WTC11 (cell line): ENCODE measurements at places on chromosomes 4 and X. TPM values are rescaled to one million over a fixed set of nuclear protein-coding genes. Genes with fewer than 3 reads are reported as not detected.

- H3K36me3 ChIP-seq = no peaks in the 10 kb centered on the region
- no peaks in the 10 kb centered on the region for H3K4me1 ChIP-seq
- H3K27ac ChIP-seq = no peak overlapping the region
- DNase-seq = no peak
Measured at GRCh38 chr4:110751986-110752385, 129.1 kb upstream of the PITX2 start.

DNA sequence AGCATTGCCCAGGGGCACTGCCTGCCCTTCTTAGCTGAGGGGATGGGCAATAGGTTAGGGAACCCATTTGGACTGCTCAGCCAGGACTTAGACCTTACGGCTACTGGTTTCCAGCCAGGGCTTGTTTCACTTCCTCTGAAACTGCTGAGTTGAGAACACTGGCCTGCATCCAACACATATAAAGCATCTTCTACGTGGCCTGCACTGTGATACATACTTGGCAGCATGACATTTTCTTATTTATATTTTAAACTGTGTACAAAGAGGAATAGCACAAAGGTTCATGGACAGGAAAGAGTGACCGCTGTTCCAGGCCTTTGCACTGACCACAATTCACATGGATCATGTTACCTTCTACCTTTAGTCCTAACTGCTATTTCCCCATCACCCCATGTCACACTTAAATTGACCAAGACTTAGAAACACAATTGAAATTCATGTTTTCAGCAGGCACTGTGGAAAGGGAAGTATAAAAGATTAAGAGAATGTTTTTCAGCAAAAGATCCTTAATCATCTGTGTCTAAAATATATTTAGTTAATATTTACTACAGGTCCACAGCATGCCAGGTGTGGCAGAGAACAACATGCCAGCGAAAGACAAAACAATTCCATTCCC is 43.7 kb downstream of the NLGN4X start:
- DNase-seq = no peak
- H3K4me1 ChIP-seq = peaks cover 49% of the 10 kb centered on the region
- no peak overlapping the region for H3K4me3 ChIP-seq

- no peaks in the 10 kb centered on the region for H3K27me3 ChIP-seq
- H3K4me1 ChIP-seq = peaks cover 15% of the 10 kb centered on the region
- DNase-seq = no peak
- no peaks in the 10 kb centered on the region for H3K36me3 ChIP-seq
- no peak overlapping the region for H3K27ac ChIP-seq
Measured at GRCh38 chr4:169201222-169202144, 69.3 kb downstream of the SH3RF1 start.

GRCh38 chr4:14990484-14990883 is 11.8 kb upstream of the CPEB2 start:
- H3K4me1 ChIP-seq = peaks cover 11% of the 10 kb centered on the region
- no peak for DNase-seq
- H3K27ac ChIP-seq = no peak overlapping the region
- H3K4me3 ChIP-seq = no peak overlapping the region

DNA sequence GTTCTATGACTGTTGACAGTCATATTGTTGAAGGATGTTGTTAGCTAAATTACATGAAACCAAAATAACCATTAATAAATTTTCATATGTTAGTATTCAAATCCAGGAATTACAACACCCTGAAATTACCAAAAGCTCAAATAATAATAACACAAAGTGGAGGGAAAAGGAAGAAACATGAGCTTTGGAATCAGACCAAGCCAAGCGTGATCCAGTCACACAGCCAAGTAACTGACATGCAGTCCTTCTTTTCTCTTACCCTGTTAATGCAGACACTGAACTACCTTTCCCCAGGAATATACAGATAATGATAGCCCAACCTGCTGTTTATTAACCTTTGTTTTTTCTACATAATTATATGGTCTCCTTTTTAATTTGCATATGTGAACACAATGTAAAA is 130.2 kb downstream of the HS3ST1 start:
- H3K36me3 ChIP-seq = peaks cover 55% of the 10 kb centered on the region
- peaks cover 2% of the 10 kb centered on the region; the same call in 1 of the 2 replicates for H3K27me3 ChIP-seq
- no peak overlapping the region for H3K4me3 ChIP-seq
- H3K27ac ChIP-seq = no peak overlapping the region

DNA sequence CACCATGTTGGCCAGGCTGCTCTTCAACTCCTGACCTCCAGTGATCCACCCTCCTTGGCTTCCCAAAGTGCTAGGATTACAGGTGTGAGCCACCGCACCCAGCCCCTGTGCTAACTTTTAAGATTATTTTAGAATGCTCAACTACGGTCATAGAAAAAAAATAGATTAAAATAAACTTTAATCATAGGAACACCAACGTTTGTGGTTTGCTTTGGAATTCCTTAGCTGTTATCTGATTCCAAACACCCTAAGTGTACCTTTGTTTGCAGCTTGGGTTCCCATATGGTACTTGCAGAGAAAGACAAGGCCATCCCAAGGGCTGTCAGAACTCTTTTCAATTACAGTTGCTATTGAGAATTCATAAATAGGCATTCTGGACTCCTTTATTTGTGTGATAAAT is 90.1 kb upstream of the EFHC2 start:
- no peak overlapping the region for H3K4me3 ChIP-seq
- no peak overlapping the region for H3K27ac ChIP-seq
- peaks cover 3% of the 10 kb centered on the region; the same call in 1 of the 2 replicates for H3K4me1 ChIP-seq
- DNase-seq = no peak
- no peaks in the 10 kb centered on the region for H3K36me3 ChIP-seq

DNA sequence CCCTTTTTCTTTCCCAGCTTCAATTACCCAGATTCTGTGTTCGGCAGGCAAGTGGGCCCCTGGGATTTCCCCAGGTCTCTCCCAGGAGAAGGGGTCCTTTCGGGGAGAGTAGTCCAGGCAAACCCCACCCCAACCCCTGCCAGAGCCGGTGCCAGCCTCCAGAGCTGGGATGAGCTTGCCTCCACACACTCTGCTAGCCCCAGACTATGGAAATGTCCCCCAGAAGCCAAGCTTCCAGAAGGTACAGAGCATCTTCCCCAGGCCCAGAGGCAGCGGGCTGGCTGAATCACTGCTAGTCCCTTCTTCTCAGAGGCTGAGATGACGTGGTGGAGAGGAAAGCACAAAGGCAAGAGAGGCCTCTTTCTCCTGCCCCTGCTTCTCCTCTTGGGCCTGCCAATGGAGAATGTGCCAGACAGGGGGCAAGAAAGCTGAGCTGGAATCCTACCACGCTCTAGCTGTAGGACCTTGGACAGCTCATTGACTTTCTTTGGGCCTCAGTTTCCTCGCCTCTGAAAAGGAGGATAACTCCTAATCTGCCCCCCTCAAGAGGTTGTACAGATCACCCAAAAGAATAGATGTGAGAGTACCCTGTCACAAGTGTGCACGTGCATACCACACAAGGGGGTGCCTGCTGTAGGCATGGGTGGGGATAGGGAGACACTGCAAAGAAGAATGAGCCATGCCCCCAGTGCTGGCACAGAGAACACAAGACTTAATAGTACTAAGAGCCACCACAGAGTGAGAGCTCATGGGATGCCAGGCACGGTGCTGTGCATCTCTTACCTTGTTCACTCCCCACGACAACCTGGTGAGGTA is 2.1 kb downstream of the SASH3 start:
- no peaks in the 10 kb centered on the region; the same call in 1 of the 2 replicates for H3K27me3 ChIP-seq
- H3K36me3 ChIP-seq = no peaks in the 10 kb centered on the region
- no peak overlapping the region for H3K27ac ChIP-seq
- no peak for DNase-seq

Gene SUPT20HL1
- not detected in 3 replicates for total RNA-seq

Gene PABPC1L2A
- 0.39 to 1.1 TPM (median 0.83 TPM) in 3 replicates for total RNA-seq

Gene HS3ST1
- total RNA-seq = 0.41 to 0.52 TPM (median 0.44 TPM) in 3 replicates

Gene SLC25A31
- not detected in 3 replicates for total RNA-seq
